ENCODE measurements at places on chromosomes 6 and 20.

- no peak for DNase-seq
Measured at GRCh38 chr20:4585104-4585753, 136.5 kb upstream of the PRND start.

GRCh38 chr6:113094779-113095178 is 747.6 kb downstream of the RFPL4B start:
- DNase-seq: no peak

- DNase-seq: no peak
Measured at GRCh38 chr6:163092876-163093275, 321.6 kb upstream of the QKI start.

GRCh38 chr6:37170273-37171200 is 585 bp downstream of the PIM1 start:
- DNase-seq: no peak

- no peak for DNase-seq
Measured at GRCh38 chr20:4656491-4656890, 65.2 kb upstream of the PRND start.

DNA sequence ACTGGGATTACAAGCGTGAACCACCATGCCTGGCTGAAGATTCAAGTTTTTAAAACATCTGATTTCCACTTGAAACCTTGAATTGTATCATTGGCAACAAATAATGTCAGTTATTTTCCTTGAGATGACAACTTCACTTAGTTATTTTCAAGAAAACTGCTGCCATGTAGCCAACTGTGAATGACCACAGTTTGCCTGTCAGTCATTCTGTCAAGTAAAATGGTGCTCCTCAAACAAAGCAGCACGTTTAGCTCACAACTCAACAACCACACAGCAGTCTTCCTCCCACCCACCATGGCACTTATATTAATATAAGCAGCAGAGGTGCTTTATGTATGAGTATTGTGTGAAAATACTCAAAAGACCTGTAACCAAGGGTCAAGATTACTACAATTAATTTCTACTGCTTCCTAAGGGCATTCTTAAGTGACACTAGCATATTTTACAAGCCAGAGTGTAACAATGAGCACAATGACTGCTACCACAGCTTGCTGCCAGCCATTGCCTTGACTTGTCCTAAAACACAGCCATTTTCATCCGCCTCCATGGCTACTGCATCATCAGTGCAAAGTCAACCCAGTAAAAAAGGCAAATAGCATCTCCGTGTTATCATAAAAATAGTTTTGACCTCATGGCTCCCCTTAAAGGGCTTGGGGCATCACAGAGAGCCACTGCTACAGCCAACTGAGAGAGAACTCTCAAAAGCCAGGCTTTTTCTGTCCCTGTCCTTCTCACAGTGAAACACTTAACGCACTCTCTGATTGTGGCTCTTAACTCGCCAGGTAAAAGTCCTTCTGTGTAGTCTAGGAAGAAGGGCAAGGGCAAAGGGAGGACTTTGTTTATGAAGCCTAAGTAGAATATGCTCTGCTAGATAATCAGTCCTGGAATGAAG is 96.4 kb upstream of the TAB2 start:
- DNase-seq: no peak

- DNase-seq: no peak
Measured at GRCh38 chr20:32304131-32304746, 26.8 kb downstream of the KIF3B start.

- DNase-seq: no peak
Measured at GRCh38 chr6:166195860-166196238, 28.2 kb upstream of the TBXT start.

DNA sequence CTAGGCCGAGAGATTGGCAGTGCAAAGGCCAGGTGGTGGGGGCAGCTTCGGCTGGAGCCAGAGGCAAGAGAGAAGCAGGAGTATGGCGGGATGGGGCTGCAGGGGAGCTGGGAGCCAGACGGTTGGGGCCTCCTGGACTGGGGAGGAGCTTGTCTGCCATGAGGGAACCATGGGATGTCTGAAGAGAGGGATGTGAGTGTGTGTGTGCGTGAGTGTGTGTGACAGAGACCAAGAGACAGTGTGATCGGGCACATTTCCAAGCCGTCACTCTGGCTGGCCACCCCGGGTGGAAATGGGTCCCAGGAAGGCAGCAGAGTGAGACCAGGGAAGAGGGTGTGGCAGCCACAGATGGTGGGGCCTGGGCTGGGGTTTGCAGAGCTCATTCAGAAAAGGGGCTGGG is 13.8 kb downstream of the PHACTR3 start:
- DNase-seq: no peak

GRCh38 chr20:59747671-59748515 is 143.6 kb downstream of the PHACTR3 start:
- DNase-seq: no peak

DNA sequence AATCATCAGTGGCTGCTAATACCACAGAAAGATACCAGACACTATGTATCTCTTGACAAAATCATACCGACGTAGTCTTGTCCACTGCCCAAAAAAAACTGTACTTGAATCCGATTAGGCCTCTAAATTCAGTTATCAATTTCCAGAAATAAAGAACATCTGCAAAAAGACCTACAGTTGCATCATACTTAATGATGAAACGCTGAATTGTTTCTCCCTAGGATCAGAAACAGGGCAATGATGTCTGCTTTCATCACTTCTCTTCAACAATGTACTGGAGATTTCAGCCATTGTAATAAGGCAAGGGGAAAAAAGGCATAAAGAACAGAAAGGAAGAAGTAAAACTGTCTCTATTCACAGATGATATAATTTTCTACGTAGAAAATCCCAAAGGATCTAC is 152.0 kb downstream of the TASP1 start:
- DNase-seq: no peak

GRCh38 chr20:62726716-62727583 is 18.3 kb downstream of the NTSR1 start:
- no peak for DNase-seq

GRCh38 chr6:36961441-36962435 is 7.2 kb downstream of the PI16 start:
- DNase-seq: no peak

All from GF-D8 (cell line).